ENCODE measurements at places on chromosomes 13 and 19. TPM values are rescaled to one million over a fixed set of nuclear protein-coding genes. Genes with fewer than 3 reads are reported as not detected.

ZNF285 gene
- total RNA-seq = 2.4 TPM

ATP8B3 gene
- 2.7 TPM for total RNA-seq

NDUFA7 gene
- total RNA-seq = 84.8 TPM

IGFL1 gene
- total RNA-seq = not detected

HIPK4 gene
- total RNA-seq = not detected

MAMSTR gene
- 0.41 TPM for total RNA-seq

ABCC4 gene
- 11.6 TPM for total RNA-seq

TMEM59L gene
- not detected for total RNA-seq

ZNF726 gene
- total RNA-seq = 17.5 TPM

PSENEN gene
- total RNA-seq = 38.5 TPM

PLIN3 gene
- 14.6 TPM for total RNA-seq
